ENCODE measurements at places on chromosomes 12 and 14.

GRCh38 chr14:89228921-89229639, 188.0 kb downstream of the FOXN3 start:
- DNase-seq: no peak

GRCh38 chr14:75383721-75384120, 44.1 kb upstream of the JDP2 start:
- no peak for DNase-seq

DNA sequence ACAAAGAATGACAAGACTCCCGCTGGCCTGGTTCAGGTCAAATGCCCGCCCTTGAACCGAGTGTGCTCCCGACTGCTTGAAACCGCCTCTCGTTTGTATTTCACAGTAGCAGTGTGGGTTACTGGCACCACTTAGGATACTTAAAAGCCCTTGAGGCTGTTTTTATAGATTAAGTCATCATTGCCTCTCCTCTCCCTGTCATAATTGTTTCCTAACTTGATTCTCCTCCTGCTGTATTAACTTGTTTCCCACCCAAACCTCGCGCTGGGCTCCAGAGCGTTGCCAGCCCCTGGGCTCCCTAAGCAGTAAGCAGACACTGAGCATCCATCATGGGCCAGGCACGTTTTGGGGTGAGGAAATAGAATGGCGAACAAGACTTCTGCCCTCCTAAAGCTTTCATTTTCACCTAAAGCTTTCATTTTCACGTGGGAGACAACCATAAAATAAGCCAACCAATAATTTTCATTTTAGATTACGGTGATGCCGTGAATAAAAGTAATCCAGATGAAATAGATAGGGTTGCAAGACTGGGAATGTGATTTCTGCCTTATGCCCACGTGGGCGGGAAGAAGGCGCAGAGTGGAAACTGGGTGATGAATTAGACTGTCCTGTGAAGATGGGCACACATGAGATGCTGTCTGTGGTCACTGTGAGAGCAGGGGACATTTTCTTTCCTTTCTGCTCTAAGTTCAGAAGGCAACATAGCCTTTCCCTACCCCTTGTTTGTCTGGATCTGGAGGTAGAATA, 97.5 kb downstream of the PPP2R5C start:
- DNase-seq: no peak

GRCh38 chr14:81766321-81766915, 232.8 kb upstream of the SEL1L start:
- DNase-seq: no peak

DNA sequence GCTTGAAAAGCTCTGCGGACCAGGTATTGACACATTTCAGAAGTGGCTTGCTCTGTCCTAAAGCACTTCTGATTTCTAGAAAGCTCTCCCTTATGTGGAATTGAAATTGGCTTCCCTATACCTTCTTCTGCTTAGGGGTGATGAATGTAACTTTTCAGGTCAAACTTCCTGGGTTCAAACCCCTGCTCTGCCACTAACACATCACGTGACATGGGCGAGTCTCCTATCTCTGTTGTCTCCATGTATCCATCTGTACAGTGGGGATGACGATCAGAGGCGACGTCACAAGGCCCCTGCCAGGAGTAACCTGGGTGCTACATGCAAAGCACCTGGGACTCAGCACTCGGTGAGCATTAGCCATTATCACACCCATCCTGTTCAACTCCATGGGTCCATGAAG, 73.7 kb upstream of the PIWIL1 start:
- DNase-seq: no peak

DNA sequence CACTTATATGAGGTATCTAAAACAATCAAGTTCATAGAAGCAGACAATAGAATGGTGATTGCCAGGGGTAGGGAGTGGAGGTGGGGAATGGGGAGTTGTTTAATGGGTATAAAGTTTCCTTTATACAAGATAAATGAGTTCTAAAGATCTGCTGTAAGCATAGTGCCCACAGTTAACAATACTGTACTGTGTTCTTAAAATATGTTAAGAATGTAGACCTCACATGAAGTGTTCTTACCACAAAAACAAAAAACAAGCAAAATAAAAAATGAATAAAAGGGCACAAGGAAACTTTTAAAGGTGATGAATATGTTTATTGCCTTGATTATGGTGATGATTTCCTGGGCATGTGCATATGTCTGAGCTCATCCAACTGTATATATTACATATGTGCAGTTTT, 211.8 kb downstream of the MSRB3 start:
- DNase-seq: peak; percentile 32

DNA sequence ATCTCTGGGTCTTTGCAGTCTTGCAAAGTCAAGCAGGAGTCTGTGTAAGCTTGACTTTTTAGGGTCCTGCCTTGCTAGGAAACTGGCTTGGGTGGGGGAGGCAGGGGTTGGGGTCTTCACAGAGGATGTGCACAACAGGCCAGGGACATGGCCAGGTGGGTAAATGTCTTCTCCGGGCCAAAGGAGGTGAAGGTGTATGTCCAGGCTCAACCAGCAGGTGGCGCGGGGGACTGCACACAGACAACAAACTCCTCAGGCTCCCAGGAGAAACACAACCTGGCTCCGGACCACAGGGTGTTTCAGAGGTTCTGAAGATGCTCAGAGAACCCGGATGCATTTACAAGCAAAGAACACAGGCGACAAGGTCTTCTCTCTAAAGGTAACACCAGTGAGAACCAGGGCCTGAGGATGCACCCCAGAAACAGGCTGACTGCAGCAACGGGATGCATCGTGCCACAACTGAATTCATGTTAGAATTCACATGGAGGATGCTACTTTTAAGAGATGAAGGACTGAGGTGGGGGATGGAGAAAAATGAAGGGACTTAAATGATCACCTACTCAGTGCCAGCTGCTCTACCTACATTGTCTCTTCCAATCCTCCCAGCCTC, 56.0 kb downstream of the PLEKHG3 start:
- peak; percentile 52 for DNase-seq

GRCh38 chr14:81068176-81068782, 112.9 kb downstream of the TSHR start:
- no peak for DNase-seq

DNA sequence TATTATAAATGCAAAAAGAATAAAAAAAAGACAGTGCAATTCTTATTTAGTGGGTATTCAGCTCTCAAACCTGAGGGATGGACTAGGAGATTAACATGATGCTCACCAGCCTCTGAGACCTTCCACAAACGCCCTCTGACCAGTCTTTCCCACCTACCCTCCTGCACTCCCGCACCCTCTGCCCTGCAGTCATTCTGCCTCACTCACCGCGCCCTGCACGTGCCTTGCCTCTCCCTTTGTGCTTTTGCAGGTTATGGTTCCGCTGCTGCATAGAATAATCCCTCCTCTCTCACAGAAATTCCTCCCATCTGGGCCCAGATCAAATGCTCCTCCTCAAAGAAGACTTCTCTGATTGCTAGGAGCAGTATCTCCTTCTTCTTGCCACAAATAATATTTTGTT, 28.5 kb upstream of the TMCC3 start:
- no peak for DNase-seq

- DNase-seq: no peak
Observed at GRCh38 chr12:52148464-52149181, 43.2 kb downstream of the KRT80 start.

DNA sequence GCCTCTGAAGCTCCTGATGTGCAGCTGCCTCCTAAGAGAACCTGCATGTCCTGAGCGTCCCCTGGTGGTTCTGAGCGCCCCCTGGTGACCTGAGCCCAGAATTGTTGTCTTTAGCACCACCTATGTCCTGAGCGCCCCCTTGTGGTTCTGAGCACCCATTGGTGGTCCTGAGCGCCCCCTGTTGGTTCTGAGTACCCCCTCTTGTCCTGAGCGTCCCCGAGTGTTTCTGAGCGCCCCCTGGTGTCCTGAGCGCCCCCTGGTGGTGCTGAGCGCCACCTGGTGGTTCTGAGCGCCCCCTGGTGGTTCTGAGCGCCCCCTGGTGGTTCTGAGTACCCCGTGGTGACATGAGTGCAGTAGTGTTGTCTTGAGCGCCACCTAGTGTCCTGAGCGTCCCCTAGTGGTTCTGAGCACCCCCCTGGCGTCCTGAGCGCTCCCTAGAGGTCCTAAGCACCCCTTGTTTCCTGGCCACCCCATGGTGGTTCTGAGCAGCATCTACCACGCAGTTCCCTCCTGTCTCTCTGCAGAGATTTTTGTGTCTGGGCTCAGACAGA, 782.5 kb downstream of the TMEM121 start:
- DNase-seq: no peak
